Uterus (tissue), 4 donors: ENCODE measurements at places on chromosomes 5 and 9. TPM values are rescaled to one million over a fixed set of nuclear protein-coding genes. Genes with fewer than 3 reads are reported as not detected.
A peak's percentile ranks its signal among the peaks of the same experiment; 100 is the strongest.

- no peaks in the 10 kb centered on the region for H3K4me1 ChIP-seq
- no peaks in the 10 kb centered on the region for H3K36me3 ChIP-seq
- H3K27ac ChIP-seq = no peak overlapping the region
- no peaks in the 10 kb centered on the region for H3K27me3 ChIP-seq
- DNase-seq = no peak
- no peak overlapping the region for H3K4me3 ChIP-seq
Observed at GRCh38 chr5:98510143-98510985, 263.1 kb upstream of the RGMB start.

GRCh38 chr9:92501671-92502393, 19.5 kb upstream of the ASPN start:
- peak overlapping the region; percentile 68 for H3K27ac ChIP-seq
- no peak overlapping the region for H3K4me3 ChIP-seq
- peak; percentile 67 for DNase-seq
- H3K4me1 ChIP-seq = peaks cover 3% of the 10 kb centered on the region
- H3K36me3 ChIP-seq = no peaks in the 10 kb centered on the region
- H3K27me3 ChIP-seq = no peaks in the 10 kb centered on the region

The MYMK gene
- not detected for total RNA-seq

DNA sequence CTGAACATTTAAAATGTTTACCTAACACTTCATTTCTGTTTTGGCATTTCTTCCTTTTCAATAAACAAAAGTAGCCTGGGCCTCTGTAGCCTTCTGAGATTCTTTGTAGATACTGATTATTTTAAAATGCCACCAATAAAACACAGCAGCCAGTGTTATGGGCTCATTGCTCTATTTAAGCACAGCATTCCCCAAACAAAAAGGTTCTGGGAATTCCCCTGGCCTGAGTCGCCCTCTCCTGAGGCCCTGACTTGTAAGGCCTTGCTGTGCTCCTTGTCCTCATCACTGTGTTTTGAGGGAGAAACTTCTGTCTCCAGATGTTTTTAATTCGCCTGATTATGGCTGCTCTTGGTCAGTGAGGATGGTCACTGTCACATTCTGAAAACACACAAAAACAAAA, 33.0 kb upstream of the CTXN3 start:
- no peak overlapping the region for H3K27ac ChIP-seq
- DNase-seq = no peak
- H3K4me1 ChIP-seq = no peaks in the 10 kb centered on the region
- H3K4me3 ChIP-seq = no peak overlapping the region
- no peaks in the 10 kb centered on the region for H3K27me3 ChIP-seq

DNA sequence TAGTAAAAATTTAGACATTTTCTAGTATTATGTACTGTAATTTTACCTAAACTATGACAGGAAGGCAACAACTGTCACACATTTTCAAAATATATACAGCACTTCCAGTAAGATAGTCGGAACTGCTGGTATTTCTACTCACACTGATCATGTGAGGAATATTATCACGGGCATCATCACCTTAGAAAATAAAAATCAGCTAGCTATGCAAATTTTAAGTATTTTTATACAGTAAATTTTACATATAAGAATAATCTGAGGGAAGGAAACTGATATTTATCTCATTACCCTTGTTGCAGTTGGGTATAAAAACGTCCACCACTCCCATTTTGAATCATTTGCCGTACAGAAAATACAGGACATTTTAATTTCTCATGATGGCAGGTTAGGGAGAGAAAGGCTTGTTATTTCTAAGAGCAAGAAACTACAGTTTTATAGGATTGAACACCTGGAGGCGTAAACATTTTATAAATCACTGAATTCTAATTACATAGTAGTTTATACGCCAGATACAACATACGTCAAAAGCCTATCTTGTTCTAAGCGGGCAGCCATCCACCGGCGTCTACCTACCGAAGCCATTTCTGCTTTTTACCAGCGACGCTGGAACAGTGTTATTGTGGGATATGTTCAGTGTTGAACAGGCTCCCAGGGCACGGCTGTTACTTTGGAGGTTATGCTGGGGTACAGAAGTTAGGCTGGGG, 729 bp upstream of the TNPO1 start:
- no peak for DNase-seq
- H3K27me3 ChIP-seq = no peaks in the 10 kb centered on the region
- peak overlapping the region; percentile 99 for H3K27ac ChIP-seq
- no peaks in the 10 kb centered on the region for H3K36me3 ChIP-seq

The GABRA6 gene
- not detected for total RNA-seq

- H3K4me1 ChIP-seq = no peaks in the 10 kb centered on the region
- DNase-seq = no peak
- no peak overlapping the region for H3K27ac ChIP-seq
- H3K27me3 ChIP-seq = no peaks in the 10 kb centered on the region
- no peaks in the 10 kb centered on the region for H3K36me3 ChIP-seq
- no peak overlapping the region for H3K4me3 ChIP-seq
Observed at GRCh38 chr5:5405441-5405840, 17.0 kb upstream of the ICE1 start.

DNA sequence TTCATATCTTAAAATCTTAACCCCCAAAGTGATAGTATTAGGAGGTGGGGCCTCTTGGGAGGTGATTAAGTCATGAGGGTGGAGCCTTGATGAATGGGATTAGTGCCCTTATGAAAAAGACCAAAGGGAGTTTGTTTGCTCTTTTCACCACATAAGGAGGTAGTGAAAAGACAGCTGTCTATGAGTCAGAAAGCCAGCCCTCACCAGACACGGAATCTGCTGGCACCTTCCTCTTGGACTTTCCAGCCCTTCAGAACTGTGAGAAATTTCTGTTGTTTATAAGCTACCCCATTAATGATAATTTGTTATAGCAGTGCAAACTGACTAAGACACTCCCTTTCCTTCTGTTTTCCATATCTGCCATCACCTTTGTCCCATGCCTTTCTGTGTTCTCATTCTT, 20.8 kb downstream of the IFNB1 start:
- no peaks in the 10 kb centered on the region for H3K36me3 ChIP-seq
- no peaks in the 10 kb centered on the region for H3K27me3 ChIP-seq
- H3K4me3 ChIP-seq = no peak overlapping the region
- no peaks in the 10 kb centered on the region for H3K4me1 ChIP-seq

The SPAAR gene
- total RNA-seq = 0.29 TPM

DNA sequence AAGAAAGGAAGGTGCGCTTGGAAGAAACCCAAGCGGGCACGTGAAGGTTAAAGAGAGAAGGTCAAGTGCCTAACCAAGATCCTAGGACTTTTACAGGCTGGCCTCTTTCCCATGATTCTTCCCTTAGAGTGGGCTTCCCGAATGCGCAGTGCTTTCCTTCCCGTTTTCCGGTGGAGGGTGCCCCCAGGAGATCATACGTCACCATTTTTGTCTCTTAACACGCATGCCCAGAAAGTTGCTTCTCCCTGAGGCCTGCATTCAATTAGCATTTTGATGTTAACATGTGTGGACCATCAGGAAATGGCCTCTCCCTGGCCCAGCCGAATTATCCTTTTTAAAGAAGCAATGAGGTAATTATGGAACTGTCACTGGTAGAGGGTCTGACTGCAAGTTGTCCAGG, 1.9 kb upstream of the RUSC2 start:
- no peaks in the 10 kb centered on the region for H3K36me3 ChIP-seq
- no peaks in the 10 kb centered on the region for H3K27me3 ChIP-seq
- DNase-seq = peak; percentile 39
- H3K4me3 ChIP-seq = no peak overlapping the region
- H3K27ac ChIP-seq = peak overlapping the region; percentile 96

GRCh38 chr5:73865315-73865714, 239.3 kb downstream of the ARHGEF28 start:
- no peaks in the 10 kb centered on the region for H3K36me3 ChIP-seq
- H3K4me1 ChIP-seq = no peaks in the 10 kb centered on the region
- H3K4me3 ChIP-seq = no peak overlapping the region
- no peaks in the 10 kb centered on the region for H3K27me3 ChIP-seq
- H3K27ac ChIP-seq = no peak overlapping the region
- DNase-seq = no peak

GRCh38 chr5:169637549-169638121, 560 bp downstream of the DOCK2 start:
- H3K27ac ChIP-seq = no peak overlapping the region
- H3K4me3 ChIP-seq = no peak overlapping the region
- no peaks in the 10 kb centered on the region for H3K4me1 ChIP-seq
- no peaks in the 10 kb centered on the region for H3K36me3 ChIP-seq
- no peak for DNase-seq

- H3K27ac ChIP-seq = no peak overlapping the region
- H3K4me3 ChIP-seq = no peak overlapping the region
- DNase-seq = no peak
- H3K36me3 ChIP-seq = no peaks in the 10 kb centered on the region
- no peaks in the 10 kb centered on the region for H3K4me1 ChIP-seq
Observed at GRCh38 chr5:159333545-159333925, 3.2 kb upstream of the IL12B start.

The FOXD4L4 gene
- not detected for total RNA-seq

GRCh38 chr5:165201369-165201768, 1696.0 kb downstream of the MAT2B start:
- no peak overlapping the region for H3K27ac ChIP-seq
- no peaks in the 10 kb centered on the region for H3K36me3 ChIP-seq
- no peak for DNase-seq
- H3K27me3 ChIP-seq = no peaks in the 10 kb centered on the region
- no peaks in the 10 kb centered on the region for H3K4me1 ChIP-seq

DNA sequence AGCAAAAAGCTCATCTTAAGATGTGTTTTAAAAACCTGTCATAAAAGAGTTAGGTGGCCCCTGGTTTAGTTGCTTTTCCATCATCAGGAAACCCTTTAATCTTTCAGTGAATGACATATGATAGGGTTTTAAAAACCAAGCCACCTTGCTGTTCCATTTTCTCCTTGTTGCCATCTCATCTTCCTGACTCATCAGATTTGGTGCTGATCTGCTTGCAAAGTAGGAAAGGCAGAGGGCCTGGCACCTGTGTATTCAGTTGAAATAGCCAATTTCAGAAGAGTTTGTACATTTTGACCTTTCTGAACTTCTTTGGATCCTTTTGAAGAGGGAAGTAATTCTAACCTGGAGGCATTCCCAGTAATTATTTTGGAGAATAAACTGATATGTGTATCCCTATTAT, 272.7 kb downstream of the CD180 start:
- H3K27me3 ChIP-seq = no peaks in the 10 kb centered on the region
- no peak overlapping the region for H3K27ac ChIP-seq
- H3K4me1 ChIP-seq = no peaks in the 10 kb centered on the region
- DNase-seq = no peak

DNA sequence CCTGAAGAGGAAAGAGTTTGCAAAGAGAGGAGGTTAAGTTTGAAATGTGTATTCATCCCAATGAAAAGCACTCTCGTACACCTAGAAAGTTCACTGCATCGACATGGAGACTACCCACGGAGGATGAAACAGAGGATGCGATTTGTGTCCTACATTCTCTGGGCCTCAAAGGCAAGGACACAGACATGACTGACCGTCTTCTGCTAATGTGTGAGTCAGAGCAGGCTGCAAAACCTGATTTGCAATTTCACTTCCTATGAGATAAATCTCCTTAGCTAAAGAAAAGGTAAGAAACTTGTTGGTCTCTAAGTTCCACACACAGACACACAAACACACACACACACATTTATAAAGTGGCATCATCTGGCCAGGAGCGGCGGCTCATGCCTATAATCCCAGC, 98.6 kb downstream of the GNAQ start:
- no peaks in the 10 kb centered on the region for H3K27me3 ChIP-seq
- no peak overlapping the region for H3K4me3 ChIP-seq
- no peak for DNase-seq
- H3K4me1 ChIP-seq = no peaks in the 10 kb centered on the region
- no peaks in the 10 kb centered on the region for H3K36me3 ChIP-seq
- H3K27ac ChIP-seq = no peak overlapping the region

DNA sequence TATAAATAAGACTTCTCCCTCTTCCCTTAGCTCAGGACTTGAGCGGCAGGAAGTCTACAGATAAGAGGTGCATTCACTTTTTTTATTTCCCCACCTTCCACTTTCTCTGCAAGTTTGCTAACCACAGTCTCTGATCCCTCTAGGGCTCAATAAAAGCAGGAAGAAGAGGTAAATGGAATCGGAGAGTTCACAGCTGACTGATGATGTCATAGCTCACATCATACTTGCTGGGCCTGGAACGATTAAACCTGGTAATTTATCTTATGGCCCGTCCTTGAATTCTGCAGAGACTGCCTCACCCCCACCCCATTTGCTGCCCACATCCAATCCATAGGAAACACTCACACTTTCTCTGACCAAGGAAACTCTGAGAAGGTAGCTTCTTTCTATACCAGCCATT, 62.9 kb downstream of the DRD1 start:
- H3K36me3 ChIP-seq = no peaks in the 10 kb centered on the region
- no peak for DNase-seq
